AML-193 (cell line): ENCODE measurements at places on chromosomes 1 and 21.

DNA sequence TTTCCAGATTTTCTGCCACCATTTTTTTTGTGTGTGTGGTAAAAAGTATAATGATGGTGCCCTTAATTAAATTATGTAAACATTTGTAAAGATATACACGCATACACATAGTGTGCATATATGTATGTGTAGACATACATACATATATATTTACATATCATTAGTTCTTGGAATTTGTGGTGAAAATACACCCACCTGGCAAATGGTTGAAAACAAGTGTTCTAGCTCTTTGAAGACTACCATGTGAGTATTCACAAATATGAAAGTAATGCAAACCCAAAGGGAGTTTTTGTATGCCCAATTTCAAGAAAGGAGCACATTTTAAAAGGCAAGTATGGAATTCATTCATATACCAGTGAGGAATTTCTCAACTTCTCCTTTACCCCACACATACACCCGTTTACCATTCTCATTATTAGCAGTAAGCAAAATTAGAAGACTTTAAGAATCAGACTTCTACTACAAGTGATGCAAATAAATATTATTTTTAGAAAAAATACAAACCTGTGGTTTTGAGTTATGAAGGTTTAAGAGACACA is 8.0 kb downstream of the RABGAP1L start:
- no peak for DNase-seq

DNA sequence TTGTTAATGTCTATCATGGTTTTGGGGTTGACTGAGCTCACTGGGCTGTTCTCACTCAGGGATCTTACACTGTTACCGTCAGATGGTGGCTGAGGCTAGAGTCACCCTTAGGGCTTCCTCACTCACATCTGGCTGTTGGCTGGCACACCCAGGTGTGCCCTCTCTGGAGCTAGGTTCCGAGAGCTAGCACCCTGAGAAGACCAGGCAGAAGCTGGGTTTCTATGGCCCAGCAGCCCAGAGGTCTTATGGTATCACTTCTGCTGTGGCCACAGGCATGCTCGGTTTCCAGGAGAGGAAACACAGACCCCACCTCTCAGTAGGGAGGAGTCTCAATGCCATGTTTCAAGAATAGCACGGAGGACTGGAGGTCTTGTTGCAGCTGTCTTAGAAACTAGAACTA is 20.7 kb upstream of the KIF1B start:
- DNase-seq, result no peak

GRCh38 chr1:29633771-29634170 is 397.4 kb downstream of the PTPRU start:
- DNase-seq, result no peak

- DNase-seq, result no peak
Observed at GRCh38 chr1:213871179-213871578, 116.6 kb upstream of the PROX1 start.

DNA sequence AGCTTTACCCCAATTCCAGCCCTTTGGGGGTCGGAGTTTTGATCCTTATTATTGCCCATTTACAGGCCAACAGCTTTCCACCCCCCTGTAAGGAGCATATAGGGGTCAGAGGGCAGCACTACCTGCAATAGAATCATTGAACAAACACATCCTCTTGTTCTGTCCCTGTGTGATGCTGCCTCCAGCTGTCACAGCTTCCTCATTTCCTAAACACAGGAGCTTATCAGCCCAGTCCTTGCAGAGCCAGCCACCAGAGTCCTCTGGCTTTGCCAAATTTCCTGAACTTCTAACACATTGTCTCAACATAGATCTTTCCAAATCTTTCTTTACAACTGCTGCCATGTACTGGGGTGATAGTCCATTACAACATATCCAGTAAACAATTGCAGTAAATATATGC is 32.8 kb upstream of the PTBP2 start:
- DNase-seq, result no peak

- no peak for DNase-seq
Observed at GRCh38 chr1:72431810-72432209, 149.5 kb upstream of the NEGR1 start.

DNA sequence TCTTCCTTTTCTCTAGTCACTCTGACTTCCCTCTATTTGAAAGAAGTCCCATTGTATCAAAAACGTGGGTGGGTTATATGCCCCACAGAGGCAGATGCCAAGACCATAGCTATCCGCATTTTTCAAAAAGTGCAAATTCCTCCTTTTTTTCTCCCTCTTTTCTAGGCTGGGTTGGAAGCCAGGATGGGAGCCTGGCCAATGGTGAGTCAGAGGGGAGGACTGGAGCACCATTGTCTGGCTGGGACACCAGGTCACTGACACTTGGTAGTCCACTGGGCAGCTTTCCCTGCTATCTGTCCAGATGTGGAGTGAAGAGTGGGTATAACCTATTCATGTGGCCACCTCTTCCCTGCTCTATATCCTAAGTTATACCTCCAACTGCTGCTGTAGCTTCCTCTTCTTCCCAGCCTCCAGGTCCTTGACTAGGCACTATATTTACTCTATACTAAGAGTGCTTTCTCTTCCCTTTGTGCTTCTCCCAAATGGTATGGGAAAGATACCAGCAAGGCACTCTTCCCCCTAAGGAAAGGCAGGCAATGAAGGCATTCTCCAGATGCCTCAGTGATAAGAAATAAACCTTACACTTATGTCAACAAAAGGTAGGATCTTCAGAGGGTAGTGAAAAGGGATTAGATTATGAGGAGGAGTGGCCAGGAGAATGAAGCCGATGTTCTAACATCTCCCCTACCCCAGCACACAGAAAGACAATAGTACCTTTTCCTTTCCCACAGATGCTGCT is 12.9 kb downstream of the PI4KB start:
- DNase-seq, result no peak

- DNase-seq, result no peak
Observed at GRCh38 chr1:96771847-96772246, 50.3 kb downstream of the PTBP2 start.

GRCh38 chr1:183889095-183889494 is 84.2 kb downstream of the RGL1 start:
- no peak for DNase-seq

GRCh38 chr1:61322008-61322744 is 239.8 kb downstream of the NFIA start:
- DNase-seq, result no peak

GRCh38 chr1:114549137-114549536 is 32.3 kb downstream of the BCAS2 start:
- DNase-seq, result no peak

GRCh38 chr1:31792116-31792515 is 23.7 kb downstream of the SPOCD1 start:
- DNase-seq, result no peak
